ENCODE measurements at places on chromosomes 7 and 10.
A peak's percentile ranks its signal among the peaks of the same experiment; 100 is the strongest.

DNA sequence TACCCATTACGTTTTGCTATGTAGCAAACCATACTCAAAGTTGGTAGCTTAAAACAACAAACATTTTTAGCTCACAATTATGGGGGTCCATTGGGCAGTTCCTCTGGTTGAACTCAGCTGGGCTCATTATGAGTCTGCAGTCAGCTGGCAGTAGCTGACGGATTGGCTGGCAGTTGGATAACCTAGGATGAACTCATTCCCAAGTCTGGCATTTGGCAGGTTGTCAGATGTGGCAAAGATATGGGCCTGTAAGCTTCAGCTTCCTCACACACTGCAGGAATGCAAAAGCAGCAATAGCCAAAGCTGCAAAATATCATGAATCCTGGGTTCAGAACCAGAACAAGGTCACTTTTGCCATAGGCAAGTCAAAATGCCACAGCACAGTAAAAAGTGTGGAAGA, 412.2 kb upstream of the SORCS1 start:
- peak; percentile 14 for DNase-seq

DNA sequence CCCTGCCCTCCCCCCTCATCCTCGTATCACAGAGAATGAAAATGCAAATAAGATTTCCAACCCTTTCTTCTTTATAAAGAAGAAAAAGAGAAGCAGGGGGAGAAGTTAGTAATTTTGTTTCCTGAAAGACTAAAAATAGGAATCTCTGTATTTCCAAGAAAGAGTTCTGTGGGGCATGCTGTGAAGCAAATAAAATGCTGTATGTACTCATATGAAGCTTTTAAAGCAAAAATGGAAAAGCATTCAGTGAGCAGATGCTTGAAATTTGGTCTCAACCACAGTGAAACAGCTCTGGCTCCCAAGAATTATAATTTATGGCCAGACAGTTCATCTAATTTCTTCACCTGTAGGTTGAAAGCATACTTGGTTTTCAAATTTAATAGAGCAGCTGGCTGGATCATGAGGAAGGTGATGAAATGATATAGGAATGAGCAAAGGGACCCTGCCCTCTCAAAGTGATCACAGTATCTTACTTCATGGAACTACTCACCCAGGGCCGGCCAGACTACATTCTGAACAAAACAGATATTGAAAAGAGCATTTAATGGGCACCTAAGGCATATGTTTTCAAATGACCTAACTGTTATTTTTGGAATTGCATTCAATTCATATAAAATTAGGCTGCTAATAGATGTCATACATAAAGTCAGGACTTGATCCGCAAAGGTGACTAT, 31.4 kb downstream of the SVIL start:
- no peak for DNase-seq

DNA sequence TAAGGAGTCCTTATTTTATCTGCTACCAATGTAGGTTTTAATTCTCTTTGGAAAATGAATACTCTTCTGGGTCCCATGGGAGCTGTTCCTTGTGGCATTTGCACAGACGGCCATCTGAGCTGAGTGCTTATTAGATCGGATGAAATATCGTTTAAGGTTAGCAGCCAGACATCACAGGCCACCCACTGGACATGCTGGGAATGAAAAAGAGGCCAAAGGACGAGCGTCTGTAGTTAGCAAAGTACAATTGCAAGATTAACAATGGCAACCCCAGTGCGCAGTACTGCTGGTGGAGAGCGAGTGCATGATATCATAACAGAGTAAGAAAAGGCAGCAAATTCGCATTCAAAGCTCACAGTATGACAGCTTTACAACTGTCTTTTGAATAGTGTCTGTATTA, 28.3 kb upstream of the CREB5 start:
- DNase-seq: no peak

- no peak for DNase-seq
Observed at GRCh38 chr10:86104611-86105145, 261.9 kb downstream of the GRID1 start.

GRCh38 chr10:7043055-7043653, 367.7 kb downstream of the SFMBT2 start:
- DNase-seq: no peak

- no peak for DNase-seq
Observed at GRCh38 chr10:95501203-95502094, 59.7 kb downstream of the SORBS1 start.
